Hypothalamus (tissue), 51 donors: ENCODE measurements at places on chromosomes 2 and 18.
A peak's percentile ranks its signal among the peaks of the same experiment; 100 is the strongest.

DNA sequence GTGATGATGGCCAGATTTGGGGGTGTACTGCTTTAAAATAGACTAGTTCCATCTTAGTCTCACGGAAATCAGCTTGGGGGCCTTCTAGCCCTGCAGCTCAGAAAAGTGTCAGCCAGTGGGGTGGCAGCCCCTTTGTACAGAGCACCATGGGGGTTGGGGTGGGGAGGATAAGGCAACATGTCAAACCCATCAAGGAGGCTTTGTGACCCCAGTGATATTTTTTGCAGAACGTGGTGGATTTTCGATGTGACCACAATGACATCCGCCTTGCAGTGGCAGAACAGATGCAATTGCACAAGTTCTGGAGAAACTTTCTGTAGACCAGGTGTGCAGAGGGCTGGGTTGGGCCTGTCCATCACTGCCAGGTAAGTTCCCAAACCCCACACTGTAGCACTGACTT lies 3.0 kb upstream of the CD8A start:
- DNase-seq, result no peak

DNA sequence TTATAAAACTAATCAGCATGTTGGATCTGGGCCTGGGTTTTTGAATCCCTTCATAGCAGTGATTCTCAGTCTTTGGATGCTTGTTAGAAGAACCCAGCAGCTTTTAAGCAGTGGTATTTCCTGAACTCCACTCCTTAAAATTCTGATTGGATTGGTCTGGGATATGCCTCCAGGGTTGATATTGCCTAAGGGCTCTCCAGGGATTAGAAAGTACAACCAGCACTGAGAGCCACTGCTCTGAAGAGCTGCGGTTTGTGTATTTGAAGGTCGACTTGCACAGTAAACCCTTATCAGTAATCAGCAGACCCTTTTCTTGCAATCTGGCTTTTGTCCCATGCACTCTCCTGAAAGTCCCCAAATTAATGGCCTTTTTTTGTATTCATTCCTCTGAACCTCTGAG lies 17.0 kb upstream of the RBMS1 start:
- DNase-seq, result no peak

DNA sequence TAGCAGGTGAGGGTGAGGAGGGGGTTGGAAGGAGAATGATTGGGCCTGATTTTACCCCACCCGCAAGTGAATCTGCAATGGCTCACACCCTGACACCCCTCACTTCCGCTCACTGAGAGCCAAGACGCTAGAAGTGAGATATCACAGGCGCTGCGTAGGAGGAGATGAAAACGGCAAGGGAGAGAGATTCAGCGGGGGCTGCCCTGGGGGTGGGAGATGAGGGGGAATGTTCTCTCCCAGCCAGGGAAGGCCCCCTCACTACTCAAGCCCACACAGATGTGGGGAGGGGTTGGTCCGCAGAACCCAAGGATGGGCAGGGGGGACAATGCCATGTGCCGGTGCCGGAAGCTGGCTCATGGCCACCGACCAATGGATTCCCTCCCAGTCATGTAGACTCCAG lies 32.9 kb downstream of the LOXHD1 start:
- no peak for DNase-seq

- no peak for DNase-seq
Measured at GRCh38 chr18:78983512-78983911, 3.9 kb downstream of the SALL3 start.

DNA sequence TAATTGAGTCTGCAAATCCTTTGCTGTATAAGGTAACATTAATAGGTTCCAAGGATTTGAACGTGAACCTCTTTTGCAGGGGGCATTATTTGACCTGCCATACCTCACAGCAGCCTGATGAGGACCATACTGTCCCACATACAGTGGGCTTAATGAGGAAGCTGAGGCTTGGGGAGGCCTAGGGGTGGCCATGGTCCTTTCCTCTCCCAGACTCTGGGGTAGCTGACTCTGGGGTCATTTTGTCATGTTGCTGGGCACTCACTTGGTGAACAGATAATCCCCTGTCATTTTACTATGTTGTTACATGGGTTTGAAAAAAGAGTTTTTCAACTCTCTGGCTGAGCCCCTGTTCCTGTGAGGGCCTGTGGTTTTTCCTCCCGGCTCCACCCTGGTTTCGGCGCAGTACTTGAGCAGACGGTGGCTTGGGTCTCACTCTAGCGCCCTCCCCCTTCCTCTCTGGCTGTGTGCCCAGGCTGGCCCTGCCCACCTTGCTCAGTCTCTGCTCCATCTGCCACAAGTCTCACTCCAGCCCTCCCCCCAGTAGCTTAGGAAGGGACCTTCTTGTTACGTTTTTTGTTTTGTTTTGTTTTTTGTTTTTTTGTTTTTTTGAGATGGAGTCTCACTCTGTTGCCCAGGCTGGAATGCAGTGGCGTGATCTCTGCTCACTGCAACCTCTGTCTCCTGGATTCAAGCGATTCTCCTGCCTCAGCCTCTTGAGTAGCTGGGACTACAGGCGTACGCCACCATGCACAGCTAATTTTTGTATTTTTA lies 21.0 kb downstream of the INPP4A start:
- peak; percentile 23 for DNase-seq
